Inflammatory macrophage treated with lipopolysaccharide for 4 hours (primary cell): ENCODE measurements at places on chromosomes 2 and 18.

- DNase-seq: no peak
Observed at GRCh38 chr2:235508371-235509160, 14.7 kb downstream of the AGAP1 start.

GRCh38 chr18:41992703-41993102 lies 37.7 kb downstream of the PIK3C3 start:
- DNase-seq: no peak

GRCh38 chr2:219451661-219452360 lies 17.2 kb downstream of the SPEG start:
- no peak for DNase-seq

- no peak for DNase-seq
Observed at GRCh38 chr2:80852079-80852807, 547.7 kb upstream of the LRRTM1 start.

GRCh38 chr2:181223234-181223633 lies 234.0 kb upstream of the ITGA4 start:
- no peak for DNase-seq

DNA sequence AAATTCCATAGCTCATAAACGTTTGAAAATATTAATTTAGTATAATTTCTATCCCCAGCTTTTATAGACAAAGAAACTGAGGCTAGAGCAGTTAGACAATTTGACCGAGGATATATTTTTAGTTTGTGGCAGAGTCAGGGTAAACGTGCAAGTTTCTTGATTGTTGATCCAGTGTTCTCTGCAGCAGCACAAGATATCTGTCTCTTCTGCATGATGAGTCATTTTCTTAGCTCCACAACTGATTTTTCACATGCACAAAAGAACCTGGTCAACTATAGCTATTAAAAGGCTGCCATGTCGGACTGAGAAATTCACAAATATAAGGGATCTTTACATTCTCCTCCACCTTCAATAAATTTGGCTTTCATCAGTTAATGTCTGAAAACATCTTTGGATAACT lies 143.4 kb upstream of the CYP26B1 start:
- DNase-seq: no peak

- no peak for DNase-seq
Observed at GRCh38 chr2:177316756-177317155, 52.2 kb upstream of the NFE2L2 start.

- DNase-seq: no peak
Observed at GRCh38 chr2:133424876-133425275, 143.4 kb downstream of the NCKAP5 start.

DNA sequence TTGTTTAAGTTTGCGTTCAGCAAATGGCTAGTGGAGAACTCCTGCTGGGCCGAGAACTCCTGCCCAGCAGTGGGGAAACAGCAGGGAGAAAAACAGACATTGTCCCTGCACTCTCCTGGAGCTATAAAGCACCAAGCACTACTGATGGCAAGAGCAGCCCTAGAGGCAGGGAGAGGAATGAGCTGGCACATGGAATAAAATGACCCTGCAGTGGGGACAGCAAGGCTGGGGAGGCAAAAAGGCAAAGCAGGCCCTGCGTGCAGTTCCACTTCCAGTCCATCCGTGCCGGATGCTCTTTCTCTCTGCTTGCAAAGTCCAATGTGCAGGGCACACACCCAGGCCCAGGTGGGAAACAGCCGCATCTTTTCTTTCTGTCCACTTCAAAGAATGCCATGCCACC lies 415.5 kb downstream of the LRATD1 start:
- no peak for DNase-seq

GRCh38 chr18:4450065-4450658 lies 4.9 kb downstream of the DLGAP1 start:
- no peak for DNase-seq

GRCh38 chr2:38740851-38741731 lies 10.1 kb downstream of the SRSF7 start:
- DNase-seq: peak; percentile 70

DNA sequence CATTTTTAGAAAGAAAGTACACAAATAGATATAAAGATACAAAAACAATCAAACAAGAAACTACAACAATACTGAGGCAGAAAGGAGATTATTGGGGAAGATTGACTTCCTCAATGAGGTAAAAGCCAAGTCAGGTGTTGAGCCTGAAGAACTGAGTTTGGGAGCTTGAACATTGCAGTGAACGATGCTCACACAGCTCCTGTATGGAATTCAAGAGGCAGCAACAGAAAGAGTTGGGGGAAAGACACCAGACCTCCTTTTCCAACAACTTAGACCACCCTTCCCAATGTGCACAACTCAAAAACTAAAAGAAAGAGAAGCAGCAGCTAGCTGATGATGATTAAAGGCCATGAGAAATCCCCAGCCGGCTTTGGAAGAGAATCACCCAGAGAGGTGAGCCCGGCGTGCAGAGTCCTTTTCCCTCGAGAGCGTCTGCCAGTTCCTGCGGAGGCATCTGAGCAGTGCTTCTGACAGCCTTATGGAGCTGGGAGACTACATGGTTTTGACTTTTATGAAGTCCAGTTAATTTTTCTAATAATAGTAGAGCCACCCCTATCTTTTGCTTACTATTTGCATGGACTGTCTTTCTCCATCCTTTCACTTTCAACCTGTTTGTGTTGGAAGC lies 106.9 kb upstream of the RFX8 start:
- DNase-seq: no peak

DNA sequence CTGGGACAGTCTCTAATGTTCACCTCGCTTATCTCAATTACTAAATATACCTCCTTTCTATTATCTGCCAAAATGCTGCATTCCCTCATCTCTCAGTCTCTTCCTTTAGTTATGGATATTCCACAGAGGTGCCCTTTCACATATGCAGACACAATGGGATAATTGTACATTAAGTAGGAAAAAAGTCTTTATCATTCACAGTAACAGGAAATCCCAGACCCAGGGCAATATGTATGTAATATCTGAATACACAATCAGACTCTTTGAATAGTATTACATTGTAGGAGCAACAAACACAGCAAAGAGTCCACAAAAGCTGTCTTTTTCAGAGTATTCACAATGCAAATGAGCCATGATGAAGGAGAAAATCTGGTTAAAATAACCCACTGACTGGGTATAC lies 1399.0 kb upstream of the ZEB2 start:
- DNase-seq: no peak

- peak; percentile 14 for DNase-seq
Observed at GRCh38 chr18:37476182-37476581, 89.4 kb downstream of the CELF4 start.

DNA sequence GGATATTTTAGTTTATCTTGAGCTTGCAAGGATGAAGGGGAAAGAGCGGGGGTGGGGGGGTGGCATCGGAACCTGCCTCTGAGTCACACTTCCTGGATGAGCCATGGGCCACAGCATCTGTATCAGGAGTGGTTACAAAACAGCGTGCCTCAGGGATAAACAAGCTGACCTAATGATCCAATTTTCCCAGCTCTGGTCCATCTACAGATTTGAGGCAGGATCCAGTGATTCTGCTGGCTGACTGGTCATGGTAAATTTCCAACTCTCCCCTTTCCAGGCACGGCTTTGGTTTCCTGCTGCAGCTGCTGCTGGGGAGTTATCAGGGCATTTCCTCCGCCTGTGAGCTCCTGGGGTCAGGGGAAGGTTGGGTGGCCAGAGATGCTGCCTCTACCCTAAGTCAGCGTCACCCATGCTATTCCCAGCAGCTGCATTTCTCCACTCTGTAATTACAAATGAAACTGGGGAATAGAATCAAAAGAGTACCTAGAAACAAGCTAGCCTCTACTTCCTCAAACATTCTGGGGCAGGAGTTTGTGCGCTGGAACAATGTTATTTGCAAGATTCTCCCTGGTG lies 4.7 kb upstream of the HPCAL1 start:
- peak; percentile 83 for DNase-seq

GRCh38 chr2:181991171-181991885 lies 5.7 kb downstream of the PPP1R1C start:
- DNase-seq: peak; percentile 86

- no peak for DNase-seq
Observed at GRCh38 chr18:63730773-63731172, 28.0 kb downstream of the SERPINB11 start.

DNA sequence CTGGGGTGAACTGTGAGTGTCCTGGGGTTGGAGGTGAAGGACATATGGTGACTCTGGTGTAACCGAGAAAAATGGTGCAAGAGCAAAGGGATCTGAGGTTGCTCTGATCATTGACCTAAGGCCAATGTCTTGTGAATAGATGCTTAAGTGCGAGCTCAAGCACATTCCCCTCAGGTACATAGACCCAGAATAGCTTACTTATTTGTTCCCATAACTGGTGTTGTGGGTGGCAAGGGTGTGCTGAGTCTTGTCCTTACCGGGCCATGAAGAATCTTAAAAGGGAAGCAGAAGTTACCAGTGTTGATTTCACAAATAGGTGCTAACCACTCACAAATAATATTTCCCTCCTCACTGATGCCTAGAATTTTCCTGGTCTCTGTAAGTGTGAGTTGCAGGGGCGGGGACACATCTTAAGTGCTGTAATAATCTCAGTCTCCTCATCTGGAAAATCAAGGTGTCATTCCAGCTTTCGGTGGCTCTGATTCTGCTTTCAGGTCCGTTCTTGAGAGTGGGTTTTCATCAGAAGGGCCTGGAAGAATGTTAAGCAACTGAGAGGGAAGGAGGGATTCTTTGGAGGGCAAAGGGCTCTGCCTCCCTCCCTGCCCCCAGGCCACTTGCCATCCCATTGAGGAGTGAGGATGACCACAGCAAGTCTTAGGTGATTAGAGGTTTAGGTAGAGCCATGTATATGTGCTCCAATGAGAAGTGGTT lies 54.9 kb downstream of the LIPG start:
- no peak for DNase-seq

GRCh38 chr2:39719317-39719716 lies 53.6 kb downstream of the TMEM178A start:
- no peak for DNase-seq

GRCh38 chr2:181876614-181877063 lies 14.9 kb upstream of the ITPRID2 start:
- peak; percentile 72 for DNase-seq

DNA sequence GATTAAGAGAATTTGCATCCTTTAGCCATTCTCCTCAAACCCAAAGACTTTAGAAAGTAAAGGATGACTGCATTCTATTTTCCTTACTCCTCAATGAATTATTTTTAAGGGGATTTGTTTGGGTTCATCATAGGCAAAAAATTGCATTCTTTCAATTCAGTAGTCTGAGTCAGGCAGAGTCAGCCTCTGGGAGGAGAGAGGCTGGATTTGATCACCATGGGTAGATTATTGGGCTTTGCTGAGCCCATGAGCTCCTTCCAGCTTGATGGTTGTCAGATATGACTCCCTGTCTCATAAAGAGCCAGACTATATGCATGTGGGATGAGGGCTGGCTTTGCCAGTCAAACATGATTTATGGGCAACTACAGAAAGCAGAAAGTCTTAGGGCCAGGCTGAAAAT lies 101.2 kb downstream of the KCNS3 start:
- no peak for DNase-seq

- DNase-seq: no peak
Observed at GRCh38 chr2:218859556-218859987, at the start of gene WNT6. TSS of gene WNT6 (plus strand) at chr2:218859805. CDS start at chr2:218860038, 233 bp downstream.

- DNase-seq: peak; percentile 11
Observed at GRCh38 chr2:59752512-59752911, 800.9 kb downstream of the BCL11A start.

GRCh38 chr18:51234117-51235008 lies 36.9 kb upstream of the MEX3C start:
- DNase-seq: no peak

GRCh38 chr2:63050334-63051041 lies at the start of gene OTX1:
TSS of gene OTX1 (plus strand) at chr2:63050830. CDS start at chr2:63052991, 2,161 bp downstream.
- no peak for DNase-seq

- DNase-seq: no peak
Observed at GRCh38 chr2:95315801-95316411, 18.8 kb downstream of the KCNIP3 start.

- DNase-seq: no peak
Observed at GRCh38 chr18:37572736-37573135, 7.1 kb upstream of the CELF4 start.

GRCh38 chr2:150125188-150125587 lies 362.3 kb downstream of the RND3 start:
- DNase-seq: no peak

DNA sequence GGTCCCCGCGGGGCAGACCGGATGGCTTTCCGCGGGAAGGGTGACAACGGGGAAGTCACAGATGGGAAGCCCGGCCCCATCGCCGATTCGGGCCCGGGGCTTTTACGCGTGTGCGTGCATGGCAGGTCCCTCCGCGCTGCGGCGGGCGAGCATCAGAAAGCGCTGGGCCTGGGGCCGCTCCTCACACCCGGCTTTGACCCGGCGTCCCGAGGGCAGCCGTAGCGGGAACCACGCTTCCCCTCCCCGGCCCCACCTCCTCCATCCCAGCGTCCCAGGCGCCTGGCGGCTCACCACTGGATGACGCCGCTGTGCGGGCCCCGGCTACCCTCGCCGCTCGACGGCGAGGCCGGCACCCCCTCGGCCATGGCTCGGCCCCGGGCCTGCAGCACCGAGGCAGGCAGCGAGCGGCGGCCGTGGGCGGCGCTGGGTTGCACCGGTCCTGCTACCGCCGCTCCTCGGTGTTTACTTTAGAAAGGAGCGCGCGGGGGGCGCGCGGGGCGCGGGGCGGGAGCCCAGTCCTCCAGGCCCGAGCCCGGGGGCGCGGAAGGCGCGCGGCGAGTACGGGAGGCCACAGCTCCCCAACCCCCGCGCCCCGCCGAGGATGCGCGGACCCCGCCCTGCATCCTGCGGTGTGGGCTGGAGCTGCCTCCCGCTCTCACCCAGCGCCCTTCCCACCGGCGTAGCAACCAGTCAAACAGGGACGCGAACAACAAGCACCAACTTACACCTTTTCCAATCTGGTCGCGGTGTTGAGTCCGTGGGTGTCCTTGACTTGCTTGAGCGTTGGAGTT lies 806 bp downstream of the RFX8 start:
- peak; percentile 37 for DNase-seq

- no peak for DNase-seq
Observed at GRCh38 chr2:117411983-117412382, 402.5 kb upstream of the DDX18 start.

DNA sequence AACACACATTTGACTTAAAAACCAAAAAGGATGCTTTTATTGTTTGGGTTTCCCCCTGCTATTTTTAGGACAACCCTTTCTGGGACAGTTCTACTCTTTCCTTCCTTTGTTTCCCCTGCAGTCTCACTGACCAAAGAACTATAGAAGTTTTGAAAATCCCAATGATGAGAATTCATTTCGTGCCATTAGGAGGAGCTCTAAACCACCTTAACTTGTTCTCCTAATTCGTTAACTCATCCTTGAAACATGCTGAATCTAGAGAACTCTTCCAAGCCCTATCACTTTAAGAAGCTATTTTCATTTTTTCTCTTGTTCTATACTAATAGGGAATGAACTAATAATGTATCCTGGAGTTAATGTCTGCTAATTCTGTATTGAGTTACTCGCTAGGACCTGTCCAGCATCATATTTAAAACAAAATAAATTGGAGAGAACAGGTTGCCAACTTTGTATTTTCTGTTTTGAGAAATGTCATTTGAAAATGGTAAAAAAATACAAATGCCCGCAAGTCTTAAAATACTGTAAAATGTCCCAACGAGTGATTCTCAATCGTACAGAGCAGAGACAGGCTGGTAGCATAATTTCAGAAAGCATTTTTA lies 62.9 kb downstream of the AFTPH start:
- peak; percentile 58 for DNase-seq

- no peak for DNase-seq
Observed at GRCh38 chr2:120984452-120985173, 248.9 kb downstream of the GLI2 start.

- no peak for DNase-seq
Observed at GRCh38 chr18:48121752-48122151, 191.3 kb upstream of the SMAD2 start.

- DNase-seq: no peak
Observed at GRCh38 chr18:12074736-12075135, 18.9 kb upstream of the ANKRD62 start.

GRCh38 chr2:60872510-60872928 lies 8.9 kb upstream of the REL start:
- peak; percentile 87 for DNase-seq
